ENCODE measurements at places on chromosomes 3 and 15.
A peak's percentile ranks its signal among the peaks of the same experiment; 100 is the strongest.

- no peak for DNase-seq
These were observed 60.2 kb downstream of the PIAS1 start for GRCh38 chr15:68114356-68114755.

DNA sequence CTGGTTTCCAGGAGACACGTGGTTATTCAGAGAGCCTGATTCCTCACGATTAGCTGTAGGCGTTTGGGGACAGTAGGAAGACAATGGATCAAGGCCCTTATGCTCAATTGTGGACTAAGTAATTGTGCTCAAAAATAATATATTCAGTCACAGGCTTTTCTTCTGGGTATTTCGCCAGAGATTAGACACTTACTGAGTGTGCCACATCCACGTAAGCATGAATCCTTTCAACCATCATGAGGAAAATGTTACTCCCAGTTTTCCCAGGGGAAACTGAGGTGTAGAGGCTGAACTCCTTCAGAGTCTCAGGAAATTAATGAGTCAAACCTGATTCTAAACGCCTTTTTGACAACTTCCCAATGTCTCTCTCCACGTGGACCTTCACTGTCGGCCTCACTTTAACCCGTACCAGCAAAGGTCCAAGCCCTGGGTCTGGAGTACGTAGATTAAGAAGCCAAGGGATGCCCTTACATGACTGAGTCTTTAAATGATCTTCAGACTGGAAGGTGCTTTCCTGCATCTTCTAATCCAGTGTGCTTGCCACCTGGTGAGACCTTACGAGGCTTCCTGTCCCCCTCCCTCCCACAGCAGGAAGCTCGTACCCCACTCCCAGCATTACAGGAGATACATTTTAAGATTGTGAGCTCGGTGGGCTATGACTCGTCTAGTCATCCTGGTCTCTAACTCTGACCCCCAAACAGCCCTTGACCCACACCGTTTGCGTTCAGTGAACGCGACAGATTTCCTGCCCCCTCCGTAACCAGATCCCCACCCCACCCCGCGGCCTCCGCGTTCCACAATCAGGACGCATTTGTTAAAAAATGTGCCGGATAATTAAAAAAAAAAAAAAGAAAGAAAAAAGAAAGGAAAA, 1.7 kb downstream of the PKM start:
- DNase-seq: peak; percentile 46

GRCh38 chr3:46024131-46024530, 3.2 kb downstream of the XCR1 start:
- no peak for DNase-seq

DNA sequence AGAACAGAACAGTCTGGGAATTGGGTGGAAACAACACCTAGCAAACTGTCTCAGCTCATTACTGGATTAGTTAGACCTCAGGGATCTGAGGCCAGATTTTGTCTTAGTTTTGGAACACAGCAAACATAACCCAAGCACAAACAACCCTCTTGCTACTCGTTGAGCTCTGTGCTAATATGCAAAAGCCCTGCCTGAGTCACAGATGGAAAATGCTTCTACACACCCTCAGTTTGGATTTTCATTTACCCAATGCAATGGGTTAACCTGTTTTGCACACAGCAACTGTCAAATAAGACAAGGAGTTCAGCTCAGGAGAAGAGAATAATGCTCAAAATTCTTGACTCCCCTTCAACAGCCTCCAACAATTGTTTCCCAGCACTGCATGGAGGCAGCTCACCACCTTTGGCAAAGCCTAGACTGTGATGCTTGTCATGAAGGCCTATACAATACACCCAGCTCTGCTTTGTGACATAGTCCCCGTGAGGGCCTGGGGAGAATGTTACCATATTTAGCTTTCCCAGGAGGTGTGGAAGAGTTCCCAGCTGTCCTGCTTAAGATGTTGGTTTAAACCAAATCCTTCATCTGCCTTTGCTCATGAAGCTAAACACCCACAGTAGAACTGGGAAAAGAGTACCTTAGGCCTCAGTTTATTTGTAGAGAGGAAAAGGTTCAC, 68.9 kb upstream of the MNS1 start:
- DNase-seq: no peak

DNA sequence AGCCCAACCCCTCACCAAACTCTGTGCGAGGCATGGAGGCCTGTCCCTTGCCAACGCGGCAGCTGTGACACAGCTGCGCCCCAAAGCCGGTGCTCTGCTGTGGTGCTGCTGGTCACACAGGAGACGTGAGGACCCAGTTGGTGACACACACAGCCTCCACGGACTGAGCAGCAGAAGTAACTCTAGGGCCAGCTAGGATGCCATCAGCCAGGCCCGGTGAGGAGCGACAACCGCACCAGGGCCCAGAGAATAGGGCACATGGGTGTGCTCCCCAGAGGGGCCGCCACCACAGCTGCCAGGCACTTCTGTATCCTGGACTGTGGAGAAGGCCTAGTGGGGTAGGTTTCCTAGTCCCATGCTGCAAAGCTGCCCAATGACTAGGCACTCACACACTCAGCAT, 10.7 kb downstream of the ZXDC start:
- no peak for DNase-seq

- no peak for DNase-seq
These were observed 22.4 kb downstream of the LDHAL6B start for GRCh38 chr15:59229015-59229414.

DNA sequence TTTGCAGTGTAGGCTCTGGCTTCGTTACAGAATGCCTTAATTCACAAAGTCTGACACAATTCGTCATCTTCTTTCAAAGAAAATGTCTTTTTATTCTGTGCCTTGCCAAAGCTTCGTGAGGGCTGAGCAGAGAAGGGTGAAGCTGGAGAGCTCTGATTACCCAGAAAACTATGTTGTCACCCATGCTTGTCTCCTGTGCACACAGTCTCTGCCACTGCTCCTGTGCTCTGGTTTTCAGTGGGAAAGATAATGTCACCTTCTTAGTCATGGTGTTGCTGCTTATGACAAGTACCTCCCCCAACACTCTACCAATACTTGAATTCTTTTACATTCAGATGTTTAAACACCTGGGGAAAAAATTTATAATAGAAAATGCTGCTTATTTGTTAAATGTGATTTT, 509.2 kb upstream of the GRM7 start:
- no peak for DNase-seq

DNA sequence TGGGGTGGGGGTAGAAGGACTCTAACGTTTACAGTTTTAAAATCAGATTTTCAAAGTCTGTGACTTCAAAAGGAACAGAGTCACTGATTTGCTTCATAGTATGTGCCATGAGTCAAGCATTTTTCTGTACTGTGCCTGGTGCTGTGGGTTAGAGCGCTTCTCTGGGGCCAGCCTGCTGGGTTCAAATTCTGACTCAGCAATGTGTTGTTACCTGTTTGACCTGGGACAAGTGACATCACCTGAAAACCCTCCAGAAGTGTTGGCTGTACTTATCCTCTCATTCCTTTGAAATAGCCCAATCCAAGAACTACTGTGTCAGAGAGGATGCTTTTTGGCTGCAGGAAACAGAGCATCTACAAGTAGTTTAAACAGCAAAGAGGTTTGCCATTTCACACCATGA, 101.7 kb downstream of the LSM3 start:
- no peak for DNase-seq

DNA sequence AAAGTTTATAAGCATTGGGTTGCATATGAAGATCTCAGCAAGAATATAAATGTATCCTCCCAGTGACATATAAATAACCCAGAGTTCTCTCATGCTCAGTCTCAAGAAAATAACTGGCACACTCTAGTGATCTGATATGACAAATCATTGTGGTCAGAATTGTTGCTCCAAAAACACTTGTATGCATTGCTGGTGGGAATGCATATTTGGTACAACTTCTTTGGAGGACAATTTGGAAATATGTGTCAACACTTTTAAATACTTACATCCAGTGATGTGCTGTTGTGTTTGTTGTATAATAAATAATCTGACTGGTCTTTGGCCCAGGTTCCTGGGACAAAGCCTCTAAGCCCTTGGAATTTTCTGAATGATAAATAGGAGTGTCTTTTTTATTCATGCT, 66.7 kb upstream of the STT3B start:
- no peak for DNase-seq

DNA sequence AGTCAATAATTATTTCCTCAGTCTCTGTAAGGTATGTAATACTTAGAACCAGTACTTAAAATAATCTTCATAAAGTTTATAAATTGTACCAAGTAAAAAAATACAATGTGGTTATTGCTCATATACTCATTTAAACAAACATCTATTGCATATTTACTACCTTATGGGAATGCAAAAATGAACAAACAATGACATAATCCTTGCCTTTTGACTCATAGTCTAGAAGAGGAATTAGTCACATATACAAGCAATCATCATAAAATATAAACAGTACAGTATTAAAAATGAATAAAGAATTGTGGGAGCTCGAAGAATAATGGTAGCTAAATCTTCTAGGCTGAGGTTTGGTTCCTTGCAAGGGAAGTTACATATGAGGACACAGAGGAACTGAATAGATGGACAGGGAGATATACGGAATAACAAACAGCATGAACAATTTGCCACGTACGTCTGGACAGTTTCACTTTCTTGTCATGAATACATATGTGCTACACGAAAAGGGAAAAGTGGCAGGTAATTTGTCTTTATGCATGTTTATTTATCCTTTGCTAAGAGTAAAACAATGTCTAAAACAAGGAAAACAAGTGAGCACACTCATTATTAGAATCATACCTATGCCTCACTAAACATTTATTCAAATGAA, 17.2 kb downstream of the IMPG2 start:
- DNase-seq: no peak

DNA sequence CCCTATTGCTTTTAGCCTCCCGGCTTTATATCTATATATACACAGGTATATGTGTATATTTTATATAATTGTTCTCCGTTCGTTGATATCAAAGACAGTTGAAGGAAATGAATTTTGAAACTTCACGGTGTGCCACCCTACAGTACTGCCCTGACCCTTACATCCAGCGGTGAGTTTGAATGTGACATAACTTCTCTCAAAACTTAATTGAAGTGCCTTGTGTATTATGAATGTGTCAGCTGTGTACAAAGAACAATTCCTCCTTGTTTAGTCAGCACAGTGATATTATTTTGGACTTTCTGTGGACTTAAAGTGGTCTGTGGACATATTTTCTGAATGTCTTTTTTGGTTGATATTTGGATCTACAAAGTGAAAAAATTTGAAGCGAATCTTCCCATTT, 220 bp downstream of the TP63 start:
- DNase-seq: no peak

DNA sequence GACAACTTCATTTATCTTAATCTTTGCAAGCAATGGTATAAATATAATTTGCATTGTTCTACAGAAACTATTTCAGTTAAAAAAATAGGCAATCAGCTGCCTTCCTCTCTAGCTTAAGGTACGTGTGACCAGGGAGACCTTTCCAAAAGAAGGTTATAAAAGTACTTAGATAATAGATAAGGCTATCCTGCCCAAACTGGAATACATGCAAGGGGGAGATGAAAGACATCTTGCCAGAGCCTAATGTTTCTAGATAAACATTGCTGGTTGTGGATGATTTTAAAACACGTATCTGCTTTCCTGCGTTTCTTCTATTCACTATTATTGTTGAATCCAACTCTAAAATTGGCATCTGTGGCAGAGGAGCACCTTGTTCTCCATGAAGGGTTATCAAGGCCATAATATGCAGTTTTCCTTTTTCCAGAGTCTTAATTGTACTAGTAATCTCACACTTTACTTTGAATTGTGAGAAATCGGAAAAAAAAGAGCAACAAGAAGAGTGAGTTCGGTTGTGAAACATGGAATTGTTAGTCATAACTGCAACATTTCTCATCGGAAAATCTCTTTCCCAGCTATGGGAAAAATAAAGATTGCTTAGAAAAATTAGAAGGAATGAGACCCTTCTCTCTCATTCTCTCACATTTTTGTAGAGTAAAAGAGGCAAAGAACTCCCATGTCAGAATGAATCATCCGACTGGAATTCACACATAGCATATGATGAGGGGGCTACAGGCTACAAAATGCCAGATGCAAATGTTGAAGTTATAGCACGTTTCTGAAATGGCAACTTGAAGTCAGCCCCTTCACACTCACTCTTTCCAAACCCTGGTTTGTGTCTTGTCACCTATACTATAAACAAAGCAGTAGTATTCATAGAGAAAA, 936.1 kb upstream of the NR2F2 start:
- DNase-seq: no peak

DNA sequence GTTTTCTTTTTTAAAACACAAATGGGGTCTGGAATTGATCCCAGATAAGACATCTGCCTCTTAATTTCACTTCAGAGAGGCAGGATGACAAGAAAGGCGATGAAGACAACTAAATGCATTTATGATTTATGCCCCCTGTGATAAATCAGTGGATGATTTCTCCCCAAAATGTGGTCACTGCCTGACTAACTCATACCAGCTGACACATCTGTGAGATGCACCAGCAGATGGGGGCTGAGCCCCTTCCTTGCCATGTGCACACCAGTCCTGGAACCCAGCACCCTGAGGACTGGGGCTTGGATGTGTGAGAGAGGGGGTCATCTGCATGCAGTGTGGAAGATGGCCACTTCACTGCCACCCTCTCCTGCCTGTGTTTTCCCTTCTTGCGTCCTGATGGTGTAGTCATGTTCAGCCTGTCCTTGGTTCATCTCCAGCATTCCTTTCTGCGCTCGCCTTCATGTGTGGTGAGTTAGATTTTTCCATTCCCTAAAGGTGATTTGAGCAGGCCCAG, 264.3 kb downstream of the LRTM1 start:
- DNase-seq: no peak

DNA sequence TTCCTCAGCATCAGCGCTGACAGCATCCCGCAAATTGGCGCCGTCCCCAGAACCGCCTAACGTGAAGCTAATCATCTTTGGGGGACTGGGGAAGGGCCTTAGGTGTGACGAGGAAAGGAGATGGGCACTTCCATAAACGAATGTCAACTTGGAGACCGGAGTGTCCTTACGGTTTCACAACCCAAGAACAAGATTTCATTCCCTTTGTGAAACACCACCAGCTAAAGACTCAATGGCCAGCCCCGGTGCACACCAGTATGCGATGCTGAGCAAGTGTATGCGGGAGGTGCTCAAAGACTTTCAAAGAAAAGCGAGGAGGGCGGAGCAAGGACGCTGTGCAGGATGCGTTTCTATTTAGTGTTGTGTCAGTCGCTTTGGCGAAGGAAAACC, 759 bp upstream of the TTBK2 start:
- DNase-seq: peak; percentile 39

GRCh38 chr3:69743975-69744906, 5.0 kb downstream of the MITF start:
- DNase-seq: no peak

DNA sequence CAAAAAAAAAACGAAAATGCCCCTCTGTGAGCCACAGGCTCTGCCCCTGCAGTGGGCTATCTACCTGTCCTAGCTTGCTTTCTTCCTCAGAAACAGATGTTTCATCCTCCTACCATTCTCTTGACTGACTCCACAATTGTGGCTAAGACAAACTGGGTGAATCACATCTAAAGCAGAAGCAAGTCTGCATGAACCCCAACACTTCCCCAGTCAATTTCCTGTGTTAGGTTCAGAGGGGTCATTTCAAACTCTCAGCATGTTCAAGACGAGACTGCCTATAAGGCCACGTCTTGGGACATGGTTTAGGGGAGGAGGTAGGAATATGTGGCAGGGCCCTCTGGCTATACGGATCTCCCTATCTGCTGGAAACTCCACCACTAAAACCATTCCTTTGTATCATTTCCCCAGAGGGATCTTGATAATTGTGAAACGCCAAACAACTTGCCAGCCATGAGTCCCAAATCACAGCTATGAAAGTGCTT, 28.6 kb upstream of the ANKDD1A start:
- no peak for DNase-seq
